CD4-positive, CD25-positive, alpha-beta regulatory T cell (primary cell): ENCODE measurements at places on chromosomes 7 and 10.

DNA sequence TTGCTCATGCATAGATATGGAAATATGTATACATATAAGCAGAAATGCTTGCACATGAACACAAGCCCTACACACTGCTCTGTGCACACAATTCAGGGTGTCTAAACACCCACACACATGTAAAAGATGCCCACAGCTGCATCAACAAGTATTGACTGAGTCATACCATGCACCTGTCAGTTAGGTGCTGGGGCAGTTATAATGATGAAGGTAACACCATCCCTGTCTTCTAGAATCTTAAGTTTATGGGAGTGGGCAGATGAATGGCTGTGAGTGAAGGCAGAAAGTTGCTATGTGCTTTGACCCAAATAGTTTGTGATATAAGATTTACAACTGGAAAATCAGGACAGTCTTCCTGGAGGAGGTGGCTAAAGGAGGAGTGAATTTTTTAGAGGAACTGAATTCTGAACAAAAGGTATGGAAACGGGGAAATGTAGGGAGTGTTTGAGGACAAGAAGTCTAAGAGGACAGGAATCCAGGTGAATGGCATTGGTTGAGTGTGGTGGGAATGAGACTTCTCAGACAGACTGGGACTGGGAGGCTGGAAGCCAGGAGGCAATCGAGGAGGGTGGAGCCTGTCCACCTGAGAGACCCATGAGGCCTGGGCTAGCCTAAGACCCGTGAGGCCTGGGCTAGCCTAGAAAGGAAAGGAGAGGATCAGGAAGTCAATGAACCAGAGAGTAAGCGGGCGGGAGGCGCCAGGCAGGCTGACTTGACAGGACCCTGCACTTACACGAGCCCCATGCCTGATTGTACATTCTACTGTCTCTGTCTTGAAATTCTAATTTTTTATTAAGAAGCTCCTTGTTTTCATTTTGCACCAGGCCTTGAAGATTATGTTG lies 20.7 kb downstream of the POLL start:
- DNase-seq, result no peak

- DNase-seq, result no peak
These were observed 10.7 kb downstream of the IRF5 start for GRCh38 chr7:128948312-128948973.

GRCh38 chr10:24866604-24867583 lies 85.5 kb downstream of the PRTFDC1 start:
- no peak for DNase-seq

- DNase-seq, result no peak
These were observed 334.3 kb upstream of the SEMA3D start for GRCh38 chr7:85521108-85521694.

- DNase-seq, result peak; percentile 29
These were observed 169.7 kb downstream of the NRF1 start for GRCh38 chr7:129780974-129781927.

GRCh38 chr7:138400400-138400886 lies 59.6 kb upstream of the TRIM24 start:
- no peak for DNase-seq

DNA sequence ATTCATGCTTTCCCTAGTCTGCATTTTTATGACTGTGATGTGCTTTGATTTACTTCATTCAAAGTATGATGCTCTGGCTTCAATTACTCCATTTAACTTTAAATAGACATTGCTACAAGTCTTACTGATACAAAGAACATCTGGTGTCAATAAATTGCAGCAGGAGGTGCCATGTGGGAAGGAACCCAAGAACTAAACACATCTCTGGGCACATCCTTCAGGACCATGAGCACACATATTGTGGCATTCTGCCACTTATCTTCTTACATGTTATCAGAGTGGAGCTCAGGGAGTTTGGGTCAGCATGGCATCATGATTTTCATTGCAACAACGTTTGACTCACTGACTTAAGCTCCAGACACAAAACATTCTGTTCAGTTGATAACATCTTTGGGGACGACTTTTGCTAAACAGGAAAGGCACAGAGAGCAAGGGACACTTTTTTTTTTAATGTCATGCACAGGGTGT lies 227.0 kb downstream of the DKK1 start:
- DNase-seq, result no peak
